ENCODE measurements at places on chromosomes 4 and X. TPM values are rescaled to one million over a fixed set of nuclear protein-coding genes. Genes with fewer than 3 reads are reported as not detected.
A peak's percentile ranks its signal among the peaks of the same experiment; 100 is the strongest.

Gene PAGE2B
- not detected for total RNA-seq

Gene RTL5
- 0.90 TPM for total RNA-seq

DNA sequence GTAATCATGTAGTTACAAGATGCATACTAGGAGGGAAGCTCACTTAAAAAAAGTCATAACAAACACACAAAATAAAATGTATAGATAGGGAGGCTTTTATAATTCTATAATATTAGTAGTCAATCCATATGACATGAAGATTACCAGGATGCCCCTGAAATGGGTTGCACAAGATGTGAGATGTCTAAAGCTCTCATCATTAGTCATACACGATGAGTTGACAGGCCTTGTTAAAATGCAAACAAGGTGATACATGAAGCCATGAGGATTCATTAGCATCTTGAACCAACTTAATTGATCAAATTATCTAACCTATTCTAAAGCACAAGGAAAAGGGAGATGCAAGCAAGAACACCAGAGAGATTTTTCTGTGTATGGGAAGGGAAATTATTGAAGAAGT, 470.2 kb downstream of the IQCM start:
- no peak for DNase-seq

DNA sequence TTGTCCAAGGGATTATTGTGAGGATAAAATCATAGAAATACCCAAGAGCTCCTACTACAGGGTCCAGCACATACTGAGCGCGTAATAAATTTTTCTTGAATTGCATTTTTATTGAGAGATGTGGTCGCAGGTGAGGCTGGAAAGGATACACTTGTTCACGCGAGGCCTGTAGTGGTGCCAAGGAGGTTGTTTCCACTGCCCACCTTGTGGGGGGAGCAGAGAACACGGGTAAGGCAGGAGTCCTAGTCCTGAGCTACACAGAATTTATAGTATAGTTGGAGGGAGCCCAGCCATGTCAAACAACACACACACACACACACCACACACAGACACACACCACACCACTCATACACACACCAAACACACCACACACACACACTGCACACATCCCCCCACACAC, 31.8 kb upstream of the CYP4V2 start:
- DNase-seq: no peak

DNA sequence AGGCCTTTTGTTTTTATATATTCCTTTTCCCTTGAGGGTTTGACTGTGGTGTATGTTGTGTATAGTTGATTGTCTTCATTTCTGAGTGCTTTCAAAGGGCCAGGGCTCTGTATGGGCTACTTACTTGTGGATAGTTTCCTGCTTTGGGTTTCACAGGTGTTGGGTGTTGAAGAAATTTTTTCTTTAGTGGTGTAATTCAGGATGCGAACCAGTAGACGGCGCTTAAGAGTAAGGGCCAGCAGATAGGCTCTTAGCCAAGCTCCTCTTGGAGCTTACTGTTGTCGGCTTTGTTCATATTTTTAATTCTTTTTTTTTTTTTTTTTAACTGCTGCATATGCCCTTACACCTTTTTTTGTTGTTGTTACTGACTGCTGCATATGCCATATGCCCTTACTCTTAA, 276.3 kb upstream of the GALNT7 start:
- peak; percentile 3 for DNase-seq

- no peak for DNase-seq
Measured at GRCh38 chr4:138252551-138252950, 10.4 kb upstream of the SLC7A11 start.

DNA sequence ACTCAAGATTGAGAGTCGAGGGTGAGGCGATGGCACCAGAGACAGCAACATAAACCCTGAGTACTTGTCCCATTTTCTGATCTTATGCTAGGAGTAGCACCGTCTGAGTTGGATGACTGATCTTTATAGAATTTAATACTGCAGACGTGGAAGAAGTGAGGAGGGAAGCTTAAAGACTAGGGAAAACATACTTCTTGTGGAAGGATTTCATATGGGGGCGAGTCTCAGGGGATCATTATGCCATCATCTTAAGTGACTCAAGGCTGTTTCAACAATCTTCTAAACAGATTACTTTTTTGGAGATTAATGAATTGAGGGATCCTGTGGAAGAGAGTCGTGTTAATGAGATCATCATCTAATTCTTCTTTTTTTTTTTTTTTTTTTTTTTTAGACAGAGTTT, 17.2 kb upstream of the FAT1 start:
- DNase-seq: peak; percentile 61

Gene ATP8A1
- total RNA-seq: 0.83 TPM

DNA sequence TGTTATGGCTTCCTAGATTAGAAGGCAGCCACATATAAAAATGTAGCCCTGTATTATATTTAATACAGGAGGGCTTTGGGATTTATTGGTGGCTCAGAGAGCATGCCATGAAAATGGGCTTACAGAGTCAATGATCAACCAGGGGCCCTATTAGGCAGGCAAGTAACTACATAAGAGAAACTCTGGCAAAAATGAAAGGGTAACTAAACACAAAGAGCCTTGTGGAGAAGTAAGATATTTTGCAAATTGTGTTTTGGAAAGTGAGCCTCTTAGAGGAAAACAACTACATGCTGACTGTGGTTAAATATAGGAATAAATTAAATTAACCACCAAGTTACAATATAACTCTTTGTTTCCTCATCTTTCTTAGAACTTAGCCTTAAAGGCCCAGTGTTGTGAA, 5.5 kb downstream of the SAT1 start:
- DNase-seq: no peak

- DNase-seq: no peak
Measured at GRCh38 chr4:105145156-105145902, 1.3 kb upstream of the TET2 start.

DNA sequence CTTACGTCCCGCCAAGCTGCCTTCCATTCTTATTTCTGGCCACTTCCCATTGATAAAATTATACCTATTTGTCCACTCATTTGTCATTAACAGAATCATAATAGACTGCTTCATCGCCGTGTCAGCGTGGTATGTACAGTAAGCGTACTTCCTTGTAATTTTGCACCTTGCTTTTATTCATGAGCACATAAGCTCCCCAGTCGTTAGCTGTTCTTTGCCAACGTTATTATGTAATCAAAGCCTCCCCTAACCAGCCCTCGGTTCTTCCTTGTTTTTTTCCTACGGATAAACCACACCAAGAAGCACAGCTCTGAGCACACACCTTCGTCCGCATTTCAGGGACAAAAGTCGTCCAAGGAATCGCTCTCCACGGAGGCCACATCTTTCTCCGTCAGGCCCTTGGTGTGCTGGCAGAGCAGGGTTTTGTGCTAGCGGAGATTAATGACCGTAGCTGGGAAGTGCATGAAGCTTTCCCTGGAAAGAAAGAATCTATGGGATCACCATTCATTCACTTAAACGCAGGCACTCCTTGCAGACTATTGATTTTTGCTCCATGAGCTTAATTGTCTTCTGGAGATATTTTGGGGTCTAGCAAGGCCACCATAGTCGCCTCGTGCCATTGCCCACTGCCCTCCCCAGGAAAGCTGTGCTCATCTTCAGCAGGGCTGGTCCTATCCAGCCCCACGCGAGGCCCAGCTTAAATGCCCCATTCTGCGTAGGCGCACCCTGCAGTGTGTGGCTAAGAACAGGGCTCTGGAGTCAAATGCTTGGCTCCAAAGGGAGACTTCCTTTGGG, 200.9 kb upstream of the PSAPL1 start:
- no peak for DNase-seq

- no peak for DNase-seq
Measured at GRCh38 chrX:101217689-101218088, 1.9 kb upstream of the DRP2 start.

GRCh38 chrX:3690140-3690539, 23.3 kb downstream of the PRKX start:
- peak; percentile 15 for DNase-seq

Gene CT55
- total RNA-seq: not detected

- peak; percentile 18 for DNase-seq
Measured at GRCh38 chrX:70470850-70471289, 26.2 kb downstream of the DLG3 start.

Gene OPRPN
- not detected for total RNA-seq

DNA sequence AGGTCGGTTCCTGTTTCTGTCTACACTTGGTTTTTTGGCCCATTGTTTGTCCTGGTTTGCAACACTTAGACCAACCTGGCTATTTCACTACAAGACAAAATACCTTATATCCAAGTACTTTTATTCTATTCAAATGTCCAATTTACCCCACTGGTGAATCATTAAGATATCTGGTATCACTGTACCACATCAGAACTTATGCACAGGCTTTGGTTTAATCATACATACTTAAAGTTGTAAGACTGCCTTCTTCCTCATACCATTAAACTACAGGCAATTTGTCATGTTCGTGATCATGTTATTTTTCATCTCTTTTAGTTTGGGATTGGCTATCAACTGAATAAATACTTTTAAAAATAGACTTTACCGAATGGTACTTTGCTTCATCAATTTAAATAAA, 53.0 kb upstream of the ATOH1 start:
- no peak for DNase-seq

DNA sequence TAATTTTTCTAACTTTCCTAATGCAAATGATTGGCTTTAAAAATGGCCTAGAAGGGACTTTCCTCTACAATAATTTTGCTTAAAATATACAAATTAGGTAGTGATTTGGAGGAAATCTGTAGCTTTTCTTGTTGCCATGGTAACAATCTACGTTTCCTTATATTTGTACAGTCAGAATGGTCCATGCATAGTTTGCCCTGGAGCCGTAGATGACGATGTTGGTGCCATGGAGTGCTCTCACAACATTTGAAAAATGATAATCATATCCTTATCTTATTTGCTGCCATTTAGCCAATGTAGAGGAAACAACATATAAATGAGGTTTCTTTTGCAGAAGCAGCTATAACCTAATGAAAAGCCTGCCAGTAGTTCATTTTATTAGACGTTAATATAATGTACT, 89.0 kb upstream of the NMU start:
- no peak for DNase-seq

Gene SPATA4
- 0.28 TPM for total RNA-seq

Gene AMBN
- total RNA-seq: not detected

DNA sequence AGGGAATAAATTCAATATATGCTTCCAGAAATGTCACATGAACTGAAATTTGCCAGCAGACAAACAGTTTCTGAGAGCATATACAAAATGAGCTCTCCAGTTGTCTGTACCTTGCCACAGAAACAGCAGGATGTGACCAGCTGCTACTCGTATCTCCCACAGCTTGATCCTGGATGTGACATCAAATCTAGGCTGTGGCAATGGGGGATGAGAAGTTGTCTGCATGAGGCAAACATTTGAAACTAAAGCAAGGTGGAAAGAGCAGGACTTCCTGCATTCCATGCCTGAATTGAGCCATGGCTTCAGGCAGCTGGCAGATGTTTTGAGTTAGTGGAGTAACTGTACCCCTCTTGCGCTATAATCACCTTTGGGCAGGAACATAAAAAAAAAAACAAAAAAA, 1724.0 kb downstream of the RPA4 start:
- DNase-seq: no peak

Gene POF1B
- not detected for total RNA-seq

- DNase-seq: no peak
Measured at GRCh38 chrX:17187136-17187756, 187.8 kb upstream of the NHS start.

DNA sequence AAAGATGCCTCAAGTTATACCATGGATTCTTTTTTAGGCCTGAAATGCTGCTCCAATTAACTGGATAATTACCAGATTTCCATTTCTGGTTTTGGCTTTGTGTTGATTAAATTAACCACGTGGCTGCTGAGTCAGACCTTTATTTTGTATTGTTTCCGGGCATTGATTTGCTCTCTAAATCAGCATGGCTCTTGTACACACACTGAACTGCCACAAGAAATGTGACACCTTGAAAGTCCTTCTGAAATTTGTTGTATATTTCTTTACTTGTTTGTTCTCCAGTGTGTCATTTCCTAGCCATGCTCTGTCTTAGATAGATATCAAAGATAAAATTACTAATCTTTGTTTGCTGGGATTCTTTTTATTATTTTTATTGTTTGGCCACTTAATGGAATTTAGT, 11.7 kb downstream of the MTTP start:
- DNase-seq: no peak

- peak; percentile 93 for DNase-seq
Measured at GRCh38 chr4:85787133-85787532, 312.2 kb downstream of the ARHGAP24 start.

- DNase-seq: peak; percentile 32
Measured at GRCh38 chr4:22356987-22357596, 158.8 kb downstream of the ADGRA3 start.

Gene RENBP
- total RNA-seq: not detected

- DNase-seq: peak; percentile 100
Measured at GRCh38 chr4:53688186-53688790, 97.0 kb upstream of the LNX1 start.

GRCh38 chr4:48602763-48603162, 112.7 kb downstream of the ZAR1 start:
- peak; percentile 25 for DNase-seq

- no peak for DNase-seq
Measured at GRCh38 chr4:24380957-24381665, 203.2 kb downstream of the DHX15 start.

GRCh38 chrX:41634284-41634683, 54.5 kb upstream of the GPR34 start:
- peak; percentile 45 for DNase-seq

GRCh38 chr4:186016796-186017195, 52.2 kb upstream of the TLR3 start:
- DNase-seq: no peak

Gene CSAG1
- total RNA-seq: not detected

DNA sequence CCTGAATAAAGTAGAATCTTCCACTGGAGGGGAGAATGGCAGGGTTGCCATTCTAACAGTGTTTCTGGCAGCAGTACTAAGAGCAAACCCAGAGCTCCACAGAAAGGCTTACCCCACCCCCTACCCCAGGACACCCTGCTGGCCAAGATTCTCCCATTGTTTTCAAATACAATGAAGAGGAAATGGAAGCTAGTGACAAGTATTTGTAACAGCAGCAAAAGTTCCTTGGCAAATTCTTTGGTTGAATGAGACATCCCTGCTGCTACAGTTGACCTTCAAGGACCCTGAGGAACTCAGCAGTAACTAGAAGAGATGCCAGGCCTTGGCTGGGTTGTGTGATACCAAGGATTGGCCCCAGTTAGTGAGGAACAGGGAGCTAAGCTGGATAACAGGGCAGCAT, 124.2 kb upstream of the DGKK start:
- no peak for DNase-seq

GRCh38 chrX:138885886-138886285, 174.4 kb upstream of the FGF13 start:
- no peak for DNase-seq

DNA sequence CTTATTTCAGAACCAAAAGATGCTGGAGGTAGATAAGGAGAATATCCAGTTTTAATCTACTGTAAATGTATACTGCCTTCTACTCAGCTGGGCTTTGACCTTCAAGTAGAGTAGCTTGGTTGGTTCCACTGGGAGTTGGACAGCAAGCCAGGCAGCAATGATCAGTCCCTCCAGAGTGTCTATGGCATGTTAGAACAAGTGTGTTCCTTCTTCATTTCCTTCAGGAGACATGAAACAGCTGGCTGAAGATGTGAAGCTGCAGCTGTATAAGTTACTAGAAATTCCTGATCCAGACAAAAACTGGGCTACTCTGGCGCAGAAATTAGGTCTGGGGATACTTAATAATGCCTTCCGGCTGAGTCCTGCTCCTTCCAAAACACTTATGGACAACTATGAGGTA, 111.1 kb downstream of the NFKB1 start:
- DNase-seq: no peak

Gene ATXN3L
- total RNA-seq: not detected

Gene KCNIP4
- total RNA-seq: not detected

- no peak for DNase-seq
Measured at GRCh38 chrX:118974908-118975671, 672 bp downstream of the LONRF3 start.

GRCh38 chr4:67403342-67403741, 142.0 kb downstream of the CENPC start:
- no peak for DNase-seq
